ENCODE measurements at places on chromosomes 3 and 15.

- DNase-seq = no peak
These were observed 129.7 kb downstream of the PROS1 start for GRCh38 chr3:93843981-93844380.

GRCh38 chr3:111907151-111907550, 48.1 kb downstream of the PHLDB2 start:
- no peak for DNase-seq

- DNase-seq = no peak
These were observed 27.8 kb downstream of the KLHL6 start for GRCh38 chr3:183527428-183528379.

- no peak for DNase-seq
These were observed 215.9 kb downstream of the GBE1 start for GRCh38 chr3:81545572-81545971.

- DNase-seq = no peak
These were observed 12.6 kb downstream of the KAT2B start for GRCh38 chr3:20052851-20053250.

- DNase-seq = no peak
These were observed 171.5 kb upstream of the NANOGP8 start for GRCh38 chr15:35256551-35256950.

DNA sequence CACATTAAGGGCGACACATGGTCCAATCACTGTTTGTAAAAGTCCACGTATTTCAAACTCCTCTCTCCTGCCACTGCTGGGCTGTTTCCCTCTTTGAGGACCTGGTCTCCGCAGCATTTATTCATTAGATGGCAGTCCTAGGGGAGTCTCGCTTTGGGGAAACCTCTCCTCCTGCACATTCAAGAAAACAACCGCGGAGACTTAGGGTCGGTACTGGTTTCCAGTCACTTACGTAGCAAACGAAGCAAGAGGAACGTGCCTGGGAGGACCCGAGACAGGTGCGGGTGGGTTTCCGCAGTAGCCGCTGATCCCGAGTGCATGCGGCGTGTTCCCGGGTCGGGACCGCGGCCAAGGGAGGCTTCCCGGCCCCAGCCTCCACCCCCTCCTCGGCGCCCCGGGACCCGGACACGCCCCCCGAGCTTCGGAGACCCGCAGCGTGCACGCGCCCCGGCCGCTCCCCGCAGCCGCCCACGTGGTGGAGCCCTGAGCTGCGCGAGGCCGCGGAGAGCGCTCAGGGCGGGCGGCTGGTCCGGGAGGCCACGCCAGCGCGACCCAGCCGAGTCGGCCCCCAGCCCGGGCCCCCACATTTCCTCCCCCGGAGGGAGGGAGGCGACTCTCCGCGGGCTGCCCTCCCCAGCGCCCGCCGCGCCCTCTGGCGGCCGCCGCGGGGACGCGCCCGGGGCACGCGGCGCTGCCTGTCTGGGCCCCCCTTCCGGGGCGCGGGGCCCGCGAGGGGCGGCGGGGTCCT, 1.1 kb upstream of the IGF1R start:
- peak; percentile 91 for DNase-seq

DNA sequence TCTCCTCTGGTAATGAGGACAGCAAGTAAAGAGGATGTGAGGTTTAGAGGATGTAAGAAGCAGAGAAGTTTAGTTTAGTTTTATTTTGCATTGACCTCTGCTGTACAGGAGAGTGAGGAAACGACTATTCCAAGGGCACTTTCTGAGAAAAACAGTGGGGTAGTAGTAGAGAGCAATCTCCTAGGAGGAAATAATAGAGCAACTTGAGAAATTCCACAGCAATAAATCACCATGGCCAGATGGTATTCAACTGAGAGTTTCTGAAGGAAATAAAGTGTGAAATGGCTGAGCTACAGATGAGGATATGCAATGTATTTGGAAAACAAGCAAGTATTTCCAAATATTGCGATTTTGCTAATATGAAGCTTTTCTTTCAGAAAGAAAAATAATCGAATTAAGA, 118.9 kb downstream of the DPH6 start:
- no peak for DNase-seq
